Smooth muscle cell of trachea (primary cell): ENCODE measurements at places on chromosomes 2 and 18. TPM values are rescaled to one million over a fixed set of nuclear protein-coding genes. Genes with fewer than 3 reads are reported as not detected.

Gene LONRF2
- total RNA-seq = under 0.01 TPM in 2 replicates

Gene LYG1
- total RNA-seq = 0.17 and 0.73 TPM in 2 replicates

Gene ARID5A
- total RNA-seq = 10.9 and 15.5 TPM in 2 replicates

Gene SNED1
- total RNA-seq = 52.9 and 124 TPM in 2 replicates

Gene UGT1A4
- not detected in 2 replicates for total RNA-seq

Gene NXPH2
- total RNA-seq = not detected in 2 replicates

Gene IKZF2
- 9.9 and 15.6 TPM in 2 replicates for total RNA-seq

Gene UGT1A5
- not detected in 2 replicates for total RNA-seq

Gene ALLC
- not detected in 2 replicates for total RNA-seq

Gene PLGLB2
- 2.0 TPM in 1 of 2 replicates, not detected in the other for total RNA-seq

Gene NEU2
- not detected in 2 replicates for total RNA-seq

Gene TBR1
- under 0.01 TPM in 1 of 2 replicates, not detected in the other for total RNA-seq

Gene SH3RF3
- 4.7 and 8.4 TPM in 2 replicates for total RNA-seq

Gene QPCT
- total RNA-seq = 7.0 and 19.7 TPM in 2 replicates

Gene LIMS1
- 83.3 and 145 TPM in 2 replicates for total RNA-seq

Gene IL1RN
- total RNA-seq = 0.17 and 1.2 TPM in 2 replicates

Gene ANKRD29
- 8.6 and 15.5 TPM in 2 replicates for total RNA-seq

Gene TEKT4
- not detected in 2 replicates for total RNA-seq

Gene DIS3L2
- 14.7 and 28.1 TPM in 2 replicates for total RNA-seq

Gene CHRNG
- total RNA-seq = not detected in 2 replicates

Gene SERPINB3
- total RNA-seq = not detected in 2 replicates

Gene BOLL
- not detected in 2 replicates for total RNA-seq

Gene NRP2
- 12.2 and 18.5 TPM in 2 replicates for total RNA-seq

Gene OTX1
- 0.29 and 0.33 TPM in 2 replicates for total RNA-seq

Gene IRS1
- 33.5 and 47.5 TPM in 2 replicates for total RNA-seq

Gene IL37
- not detected in 2 replicates for total RNA-seq

Gene PRSS56
- not detected in 2 replicates for total RNA-seq

Gene HNRNPA3
- total RNA-seq = 24.6 and 57.6 TPM in 2 replicates

Gene SMC6
- 16.0 and 28.8 TPM in 2 replicates for total RNA-seq

Gene MARCO
- not detected in 2 replicates for total RNA-seq

Gene RGPD8
- 8.7 and 12.4 TPM in 2 replicates for total RNA-seq

Gene ACVR1C
- 0.44 and 0.50 TPM in 2 replicates for total RNA-seq

Gene DSEL
- 156 and 218 TPM in 2 replicates for total RNA-seq

Gene ANKRD30BL
- total RNA-seq = not detected in 2 replicates

Gene PLCL1
- 1.6 and 1.7 TPM in 2 replicates for total RNA-seq

Gene SRD5A2
- not detected in 2 replicates for total RNA-seq

Gene SCTR
- total RNA-seq = not detected in 2 replicates

Gene PFN4
- 0.44 and 0.83 TPM in 2 replicates for total RNA-seq

Gene GLB1L
- total RNA-seq = 27.6 and 33.6 TPM in 2 replicates

Gene IL1RL1
- 0.33 and 0.44 TPM in 2 replicates for total RNA-seq

Gene PLEKHH2
- total RNA-seq = 2.5 and 5.7 TPM in 2 replicates

Gene GPBAR1
- not detected in 2 replicates for total RNA-seq

Gene ST8SIA3
- total RNA-seq = not detected in 2 replicates

Gene CBLN2
- total RNA-seq = not detected in 2 replicates

Gene ST8SIA5
- total RNA-seq = 0.15 and 0.33 TPM in 2 replicates

Gene CHRND
- not detected in 2 replicates for total RNA-seq

Gene FAM110C
- under 0.01 TPM in 1 of 2 replicates, not detected in the other for total RNA-seq

Gene BBS5
- total RNA-seq = 7.6 and 10.4 TPM in 2 replicates

Gene AQP12B
- total RNA-seq = 0.17 TPM in 1 of 2 replicates, not detected in the other
